ENCODE measurements at places on chromosomes 4 and X. TPM values are rescaled to one million over a fixed set of nuclear protein-coding genes. Genes with fewer than 3 reads are reported as not detected.

- H3K4me3 ChIP-seq: no peak overlapping the region
- no peaks in the 10 kb centered on the region for H3K36me3 ChIP-seq
- H3K4me1 ChIP-seq: no peaks in the 10 kb centered on the region
- no peak overlapping the region for H3K27ac ChIP-seq
- no peak for DNase-seq
These were observed 84.4 kb upstream of the STK26 start for GRCh38 chrX:131938749-131939148.

- no peaks in the 10 kb centered on the region for H3K36me3 ChIP-seq
- no peak overlapping the region for H3K27ac ChIP-seq
- no peak overlapping the region for H3K4me3 ChIP-seq
- no peak for DNase-seq
These were observed 28.6 kb downstream of the ASB9 start for GRCh38 chrX:15241301-15241700.

- H3K4me3 ChIP-seq: no peak overlapping the region
- no peaks in the 10 kb centered on the region for H3K36me3 ChIP-seq
- no peaks in the 10 kb centered on the region for H3K4me1 ChIP-seq
- H3K27me3 ChIP-seq: no peaks in the 10 kb centered on the region
- no peak for DNase-seq
These were observed 383.0 kb upstream of the TENM3 start for GRCh38 chr4:181860157-181860556.

GRCh38 chr4:11467931-11468330 lies 39.2 kb upstream of the HS3ST1 start:
- H3K36me3 ChIP-seq: peaks cover 11% of the 10 kb centered on the region
- no peak for DNase-seq
- H3K4me3 ChIP-seq: no peak overlapping the region
- H3K27ac ChIP-seq: no peak overlapping the region

- no peak within 1 kb of the TSS for H3K27ac ChIP-seq
- H3K4me1 ChIP-seq: peaks cover 19% of the 10 kb centered on the region
- H3K36me3 ChIP-seq: peaks cover 5% of the 10 kb centered on the region
- peak; percentile 16 for DNase-seq
- H3K27me3 ChIP-seq: no peaks in the 10 kb centered on the region
These were observed at the start of gene XKRX for GRCh38 chrX:100928660-100929613. TSS of gene XKRX (minus strand) at chrX:100928917. CDS start at chrX:100928304, 613 bp downstream.

- no peaks in the 10 kb centered on the region for H3K4me1 ChIP-seq
- no peaks in the 10 kb centered on the region for H3K36me3 ChIP-seq
- no peak overlapping the region for H3K27ac ChIP-seq
- peak; percentile 62 for DNase-seq
These were observed 545.2 kb downstream of the C4orf33 start for GRCh38 chr4:129641179-129641578.

- H3K4me1 ChIP-seq: peaks cover 5% of the 10 kb centered on the region
- DNase-seq: no peak
- H3K4me3 ChIP-seq: no peak overlapping the region
- no peaks in the 10 kb centered on the region for H3K36me3 ChIP-seq
These were observed 78.7 kb downstream of the GALNT7 start for GRCh38 chr4:173247321-173247720.

DNA sequence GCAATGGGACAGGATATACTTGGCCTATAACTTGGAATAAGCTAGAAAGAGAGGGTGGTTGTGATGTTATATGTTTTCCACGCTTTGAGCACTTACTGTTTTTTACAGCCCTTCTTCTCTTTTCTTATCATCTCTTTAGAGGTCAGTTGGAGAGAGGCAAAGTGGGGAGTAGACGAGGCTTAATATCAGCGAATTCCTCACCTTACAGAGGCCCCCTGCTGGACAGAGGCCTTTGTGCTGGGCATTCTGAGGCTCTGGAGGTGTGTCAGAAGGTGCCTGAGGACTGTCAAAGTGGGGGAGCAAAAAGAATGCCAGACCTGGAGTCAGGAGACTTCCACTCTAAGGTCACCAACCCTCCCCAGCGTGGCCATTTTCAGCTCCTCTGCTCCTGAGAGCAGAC lies 42.5 kb downstream of the MAMLD1 start:
- no peaks in the 10 kb centered on the region for H3K27me3 ChIP-seq
- no peak for DNase-seq
- H3K4me3 ChIP-seq: no peak overlapping the region

- H3K36me3 ChIP-seq: no peaks in the 10 kb centered on the region
- no peak for DNase-seq
- H3K27ac ChIP-seq: no peak overlapping the region
- no peaks in the 10 kb centered on the region for H3K4me1 ChIP-seq
These were observed 380.4 kb upstream of the CPEB2 start for GRCh38 chr4:14621731-14622463.

DNA sequence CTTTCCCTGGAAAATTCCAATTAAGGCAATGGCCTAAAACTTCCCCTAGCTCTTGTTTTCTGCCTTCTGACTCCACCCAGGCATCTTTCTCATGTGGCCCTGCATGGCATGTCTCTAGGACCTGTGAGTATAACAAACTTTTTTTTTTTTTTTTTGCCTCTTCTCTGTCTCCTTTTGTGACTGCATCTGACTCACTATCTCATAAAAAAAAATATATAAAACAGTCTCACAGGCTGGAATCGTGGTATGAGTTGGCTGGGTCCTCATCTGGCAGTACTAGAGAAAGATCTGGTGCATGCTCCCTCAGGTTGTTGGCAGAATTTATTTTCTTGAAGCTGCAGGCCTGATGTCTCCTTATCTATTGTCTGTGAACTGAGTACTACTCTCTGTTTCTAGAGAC lies 313.9 kb downstream of the TECRL start:
- H3K36me3 ChIP-seq: no peaks in the 10 kb centered on the region
- H3K4me1 ChIP-seq: no peaks in the 10 kb centered on the region
- H3K27me3 ChIP-seq: no peaks in the 10 kb centered on the region

GRCh38 chr4:116501954-116502353 lies 583.4 kb downstream of the TRAM1L1 start:
- H3K4me1 ChIP-seq: no peaks in the 10 kb centered on the region

DNA sequence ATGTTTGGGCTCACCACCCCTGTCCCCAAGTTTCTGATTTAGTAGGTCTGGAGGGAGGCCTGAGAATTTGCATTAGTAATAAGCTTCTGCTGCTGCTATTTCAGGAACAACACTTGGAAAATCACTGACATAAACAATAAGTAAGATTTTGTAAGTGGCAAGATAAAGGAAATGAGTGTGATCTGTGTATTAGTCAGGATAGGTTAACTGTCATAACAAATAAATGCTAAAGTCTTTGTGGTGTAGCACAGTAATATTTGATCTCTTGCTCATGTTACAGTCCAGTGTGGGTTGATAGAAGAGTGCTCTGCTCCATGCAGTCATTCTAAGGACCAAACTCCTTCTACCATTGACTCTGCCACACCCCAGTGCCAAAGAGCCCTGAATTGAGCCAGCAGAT lies 67.0 kb downstream of the NHS start:
- no peaks in the 10 kb centered on the region for H3K36me3 ChIP-seq
- no peak for DNase-seq
- no peak overlapping the region for H3K4me3 ChIP-seq
- H3K27me3 ChIP-seq: peaks cover 2% of the 10 kb centered on the region
- H3K4me1 ChIP-seq: no peaks in the 10 kb centered on the region

- no peaks in the 10 kb centered on the region for H3K27me3 ChIP-seq
- no peak overlapping the region for H3K27ac ChIP-seq
- H3K36me3 ChIP-seq: peaks cover 42% of the 10 kb centered on the region
- no peak overlapping the region for H3K4me3 ChIP-seq
- DNase-seq: no peak
These were observed 6.3 kb downstream of the ALG13 start for GRCh38 chrX:111687305-111687704.

GRCh38 chrX:110851780-110852179 lies 56.2 kb upstream of the CHRDL1 start:
- no peak overlapping the region for H3K27ac ChIP-seq
- H3K36me3 ChIP-seq: no peaks in the 10 kb centered on the region
- H3K4me1 ChIP-seq: no peaks in the 10 kb centered on the region
- no peak for DNase-seq

- H3K27me3 ChIP-seq: no peaks in the 10 kb centered on the region
- H3K4me3 ChIP-seq: no peak overlapping the region
- no peaks in the 10 kb centered on the region for H3K4me1 ChIP-seq
- H3K36me3 ChIP-seq: no peaks in the 10 kb centered on the region
These were observed 73.3 kb downstream of the MTMR1 start for GRCh38 chrX:150766351-150767044.

DNA sequence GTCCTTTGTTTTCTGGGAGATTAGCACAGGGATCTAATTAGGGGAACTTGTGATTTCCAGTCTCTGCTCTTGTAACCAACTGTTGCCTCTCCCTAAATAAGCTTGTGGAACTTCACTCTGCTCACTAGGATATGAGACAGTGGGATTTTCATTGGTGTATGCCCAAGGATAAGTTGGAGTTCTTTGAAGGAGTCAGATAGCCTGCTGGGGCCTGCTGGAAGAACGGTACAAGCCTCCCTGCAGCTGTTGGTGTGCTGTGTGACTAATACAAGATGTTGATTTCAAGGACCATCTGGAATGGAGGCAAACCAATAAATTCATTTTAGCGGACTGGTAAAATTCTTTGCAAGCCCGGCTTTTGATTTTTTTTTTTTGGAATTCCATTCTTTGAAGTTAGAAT lies 167.0 kb downstream of the AASDH start:
- no peaks in the 10 kb centered on the region for H3K4me1 ChIP-seq
- peaks cover 8% of the 10 kb centered on the region for H3K27me3 ChIP-seq
- no peak overlapping the region for H3K4me3 ChIP-seq
- DNase-seq: no peak
- no peak overlapping the region for H3K27ac ChIP-seq
- H3K36me3 ChIP-seq: no peaks in the 10 kb centered on the region

DNA sequence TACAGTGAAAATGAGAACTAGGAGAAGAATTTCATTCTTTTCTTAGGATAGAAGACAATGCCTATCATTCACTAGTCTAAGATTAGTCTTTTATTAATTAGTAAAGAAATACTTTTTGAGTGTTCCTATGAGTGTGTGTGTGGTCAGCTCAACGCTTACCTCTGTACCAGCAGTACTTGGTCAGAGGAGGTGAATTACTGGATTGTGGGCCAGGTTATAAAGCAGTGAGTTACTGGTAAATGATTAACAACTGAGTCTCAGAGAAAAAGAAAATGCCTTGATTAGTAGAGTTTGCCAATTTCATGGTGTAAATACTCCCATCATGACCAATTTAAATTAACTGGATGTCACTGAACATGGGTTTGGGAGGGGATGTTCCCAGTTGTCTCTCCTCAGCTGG lies 444.6 kb downstream of the STIM2 start:
- no peaks in the 10 kb centered on the region for H3K27me3 ChIP-seq
- H3K27ac ChIP-seq: no peak overlapping the region
- DNase-seq: no peak
- no peak overlapping the region for H3K4me3 ChIP-seq
- no peaks in the 10 kb centered on the region for H3K4me1 ChIP-seq

DNA sequence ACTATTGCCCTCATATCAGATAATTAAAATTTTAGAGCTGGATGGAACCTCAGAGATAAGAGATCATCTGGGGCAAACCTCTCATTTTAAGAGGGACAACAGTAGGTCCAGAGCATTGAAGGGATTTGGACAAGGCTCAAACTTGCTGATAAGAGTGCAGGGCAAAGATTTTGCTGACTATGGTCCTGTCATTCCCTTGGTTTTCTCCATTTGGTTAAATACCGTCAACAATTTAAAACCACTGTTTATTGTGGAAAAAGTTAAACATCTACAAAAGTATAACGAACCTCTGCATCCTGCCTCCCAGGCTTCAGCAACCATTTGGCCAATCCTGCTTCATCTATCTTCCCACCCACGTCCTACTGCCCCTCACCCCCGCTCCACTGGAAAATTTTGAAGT lies 10.7 kb upstream of the KIT start:
- H3K4me3 ChIP-seq: no peak overlapping the region
- DNase-seq: no peak
- no peaks in the 10 kb centered on the region for H3K27me3 ChIP-seq
- H3K36me3 ChIP-seq: no peaks in the 10 kb centered on the region
- H3K27ac ChIP-seq: no peak overlapping the region
- H3K4me1 ChIP-seq: no peaks in the 10 kb centered on the region

DNA sequence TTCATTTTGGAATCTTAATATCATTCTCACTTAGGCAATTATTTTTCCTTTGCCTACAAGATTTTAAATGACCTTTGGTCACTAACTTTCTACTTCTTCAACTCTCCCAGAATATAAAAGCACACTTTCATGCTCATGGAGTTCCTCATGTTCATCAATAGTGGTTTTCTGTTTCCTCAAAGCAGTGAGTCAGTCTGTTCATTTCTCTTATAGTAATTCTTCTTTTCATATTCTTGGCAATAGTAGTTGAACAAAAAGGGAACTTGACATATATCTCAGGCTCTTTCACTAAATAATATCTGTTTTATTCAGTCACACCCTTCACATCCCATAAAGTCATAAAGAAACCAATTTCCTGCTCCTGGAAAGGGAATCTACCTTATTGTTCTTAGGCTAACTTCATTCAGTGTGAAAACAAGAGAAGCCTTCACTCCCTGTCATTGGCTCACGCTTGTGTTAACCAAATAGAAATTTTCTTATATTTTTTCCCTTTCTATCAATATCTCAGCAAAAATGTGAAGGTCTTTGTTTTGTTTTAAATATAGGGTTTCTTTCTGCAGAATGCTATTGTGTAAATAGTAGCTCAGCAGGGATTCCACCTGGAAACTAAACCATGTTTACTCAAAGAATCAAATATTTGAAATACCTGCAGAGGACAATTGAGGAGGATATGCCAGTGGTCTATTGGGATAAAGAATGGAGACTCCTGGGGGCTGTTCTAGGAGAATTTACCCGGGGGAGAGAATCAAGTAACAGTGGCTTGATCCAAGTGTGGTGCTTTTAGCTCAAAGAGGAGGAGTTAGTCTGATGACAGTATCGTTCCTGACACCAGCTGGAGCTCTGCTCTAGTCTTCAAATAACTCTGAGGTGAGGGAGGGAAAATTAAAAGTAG lies 13.4 kb upstream of the TNIP3 start:
- H3K27ac ChIP-seq: no peak overlapping the region
- H3K27me3 ChIP-seq: no peaks in the 10 kb centered on the region
- H3K4me1 ChIP-seq: peaks cover 49% of the 10 kb centered on the region

ITM2A gene
- total RNA-seq: 185 TPM

ASB9 gene
- 0.44 TPM for total RNA-seq

TMEM35A gene
- not detected for total RNA-seq

STATH gene
- total RNA-seq: not detected

TMPRSS11F gene
- not detected for total RNA-seq

PNMA5 gene
- total RNA-seq: 0.10 TPM

GYG2 gene
- total RNA-seq: not detected

SSX2 gene
- not detected for total RNA-seq

SLC10A4 gene
- total RNA-seq: not detected

All from activated CD4-positive, alpha-beta T cell treated with anti-CD3 and anti-CD28 coated beads, Interleukin-2, amount 10 ng/mL, durations not matched to agents 7 days and 5 days (primary cell).